ENCODE measurements at places on chromosomes 5 and 9.

- DNase-seq: no peak
Measured at GRCh38 chr5:38758774-38759600, 86.8 kb upstream of the OSMR start.

GRCh38 chr9:27022920-27023319, 17.4 kb upstream of the LRRC19 start:
- DNase-seq: no peak

- peak; percentile 70 for DNase-seq
Measured at GRCh38 chr5:141743866-141744272, 61.8 kb upstream of the ARAP3 start.

DNA sequence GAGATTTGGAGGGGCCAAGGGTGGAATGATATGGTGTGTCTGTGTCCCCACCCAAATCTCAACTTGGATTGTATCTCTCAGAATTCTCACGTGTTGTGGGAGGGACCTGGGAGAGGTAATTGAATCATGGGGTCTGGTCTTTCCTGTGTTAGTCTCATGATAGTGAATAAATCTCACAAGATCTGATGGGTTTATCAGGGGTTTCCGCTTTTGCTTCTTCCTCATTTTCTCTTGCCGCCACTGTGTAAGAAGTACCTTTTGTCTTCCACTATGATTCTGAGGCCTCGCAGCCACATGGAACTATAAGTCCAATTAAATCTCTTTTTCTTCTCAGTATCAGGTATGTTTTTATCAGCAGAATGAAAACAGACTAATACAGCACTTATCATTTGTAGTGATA, 29.5 kb upstream of the SPIN1 start:
- DNase-seq: no peak

- DNase-seq: no peak
Measured at GRCh38 chr5:135989686-135990085, 34.9 kb upstream of the LECT2 start.

- DNase-seq: no peak
Measured at GRCh38 chr5:15594977-15595568, 95.1 kb downstream of the FBXL7 start.

DNA sequence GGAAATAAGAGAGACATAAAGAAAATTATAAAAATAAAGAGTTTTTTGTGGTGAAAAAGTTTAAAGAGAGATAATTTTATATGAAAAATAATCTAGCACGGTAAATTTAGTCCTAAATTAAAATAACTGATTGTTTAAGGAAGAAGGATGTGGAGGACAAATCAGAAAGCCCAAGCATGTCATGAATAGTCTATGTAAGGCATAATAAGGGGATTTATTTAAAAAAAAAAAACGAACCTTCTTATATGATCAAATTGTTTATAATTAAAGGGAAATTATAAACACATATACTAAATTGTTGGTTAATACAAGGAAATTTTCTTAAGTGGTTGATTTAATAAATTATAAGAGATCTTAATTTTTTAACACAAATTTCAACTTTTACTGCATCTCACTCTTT, 551.8 kb upstream of the TYRP1 start:
- no peak for DNase-seq

Measured in DMS79 treated with DMSO at 0.1 percent for 48 hours (cell line).